NCI-H1694 treated with DMSO at 0.1 percent for 48 hours (cell line): ENCODE measurements at places on chromosomes 7 and 10.

GRCh38 chr10:131649617-131650016 lies 251.2 kb upstream of the PPP2R2D start:
- DNase-seq = no peak

- DNase-seq = peak; percentile 100
These were observed 289.6 kb upstream of the NFE2L3 start for GRCh38 chr7:25862261-25863004.

- no peak for DNase-seq
These were observed 521.6 kb upstream of the SORCS1 start for GRCh38 chr10:107686095-107686494.

DNA sequence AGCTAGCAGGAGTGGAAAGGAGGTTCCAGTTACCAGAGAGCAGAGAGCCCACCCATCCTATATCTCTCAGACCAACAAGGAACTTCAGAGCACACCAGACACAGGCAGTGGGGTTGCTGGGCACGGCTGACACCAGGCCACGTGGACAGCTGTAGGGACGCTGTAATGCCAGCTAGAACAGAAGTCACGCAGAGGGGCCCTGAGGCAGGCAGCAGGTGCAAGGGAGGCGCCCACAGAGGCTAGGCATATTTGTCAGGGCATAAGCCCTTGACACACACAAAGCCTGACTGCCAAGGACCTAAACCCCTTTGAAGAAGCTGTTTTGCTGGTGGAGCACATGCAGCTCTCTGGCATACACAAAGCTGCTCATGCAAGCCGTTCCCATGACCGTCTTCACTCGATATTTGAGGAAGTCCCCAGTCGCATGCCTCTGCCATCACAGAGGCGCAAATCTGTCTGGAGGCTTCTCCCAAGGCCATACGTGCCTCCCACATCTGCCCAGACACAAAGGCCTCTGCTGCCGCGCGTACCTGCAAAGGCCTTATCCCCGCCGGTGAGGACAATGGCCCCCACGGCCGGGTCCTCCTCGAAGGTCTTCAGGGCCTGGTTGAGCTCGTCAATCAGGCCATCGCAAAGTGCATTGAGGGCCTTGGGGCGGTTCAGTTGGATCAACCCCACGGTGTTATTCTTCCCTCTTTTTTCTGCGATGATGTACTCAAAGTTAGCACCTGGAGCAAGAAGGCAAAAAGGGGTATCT lies 2.9 kb downstream of the ECHS1 start:
- no peak for DNase-seq

- DNase-seq = no peak
These were observed 106.1 kb downstream of the PPP1R3A start for GRCh38 chr7:113812591-113813255.

GRCh38 chr10:14040787-14041631 lies 289.7 kb downstream of the FRMD4A start:
- no peak for DNase-seq

- no peak for DNase-seq
These were observed at the start of gene KEL for GRCh38 chr7:142961973-142962926. TSS of gene KEL (minus strand) at chr7:142962363. CDS start at chr7:142962206, 157 bp downstream.

- DNase-seq = no peak
These were observed 21.7 kb downstream of the HIBADH start for GRCh38 chr7:27640884-27641574.

DNA sequence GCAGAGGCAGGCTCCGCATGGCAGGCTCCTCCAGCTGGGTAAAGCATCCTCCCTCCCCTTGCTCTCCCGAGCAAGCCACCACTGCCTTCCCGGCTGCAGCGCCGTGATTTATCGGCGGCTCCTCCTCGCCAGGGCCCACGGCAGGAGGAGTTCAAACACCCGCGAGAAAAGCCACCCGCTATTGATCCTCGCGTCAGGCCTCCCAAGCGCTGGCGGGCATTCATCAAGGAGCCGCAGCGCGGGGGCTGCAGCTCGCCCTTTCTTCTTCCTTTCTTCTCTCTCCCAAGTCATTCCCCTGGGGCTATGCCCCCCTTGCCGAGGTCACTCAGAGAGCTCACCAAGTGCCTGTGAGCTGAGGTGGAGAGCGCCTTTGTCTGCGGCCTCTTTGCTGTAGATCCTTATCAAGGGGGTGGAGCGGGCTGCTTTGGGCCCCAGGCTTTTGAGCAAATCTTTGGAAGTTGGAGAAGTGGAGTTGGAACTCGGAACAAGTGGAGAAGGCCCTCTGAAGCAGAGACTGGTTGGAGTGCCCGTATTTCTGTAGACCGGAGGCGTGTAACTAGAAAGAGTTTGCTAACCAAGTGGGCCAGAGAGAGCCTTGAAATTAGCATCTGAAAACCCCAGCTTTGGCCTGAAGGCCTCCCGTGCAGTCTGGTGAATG lies 107.2 kb upstream of the PPIF start:
- DNase-seq = no peak

DNA sequence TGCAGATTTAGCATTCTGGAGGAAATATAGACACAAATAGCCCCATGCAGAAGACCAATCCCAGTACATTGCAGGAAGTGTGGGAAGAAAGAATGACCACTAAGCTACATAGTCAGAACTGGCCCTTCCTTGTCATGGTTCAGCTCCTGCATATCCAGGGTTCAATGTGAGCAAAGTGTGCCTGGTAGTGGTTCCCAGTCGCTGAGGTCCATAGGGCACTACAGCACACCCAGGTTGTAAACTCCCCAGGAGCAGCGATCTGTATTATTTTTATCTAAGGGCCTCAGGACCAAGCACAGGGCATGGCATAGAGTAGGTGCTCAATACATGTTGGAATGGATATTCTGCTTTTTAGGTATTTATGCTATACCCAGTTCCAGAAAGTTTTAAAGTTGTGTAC lies 114.4 kb downstream of the RTKN2 start:
- no peak for DNase-seq

GRCh38 chr7:76142861-76143260 lies 58.8 kb upstream of the SRRM3 start:
- DNase-seq = no peak

DNA sequence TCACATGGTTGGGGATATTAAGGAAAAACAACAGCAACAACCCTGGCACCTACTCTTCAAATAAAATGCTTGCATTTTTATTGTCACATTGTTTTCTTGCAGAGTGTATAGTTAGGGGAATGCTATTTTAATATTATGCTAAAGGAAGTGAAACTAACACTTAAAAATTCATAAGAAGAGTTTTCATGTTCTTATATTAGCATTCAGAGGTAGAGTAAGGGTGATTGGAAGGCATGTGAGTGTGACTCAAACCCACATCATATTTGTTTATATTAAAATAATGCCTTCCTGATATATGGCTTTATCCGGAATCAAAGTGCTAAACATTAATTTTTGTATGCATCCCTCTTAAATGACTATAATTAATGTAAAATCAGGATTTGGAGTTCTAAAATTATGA lies 59.8 kb upstream of the TES start:
- no peak for DNase-seq

DNA sequence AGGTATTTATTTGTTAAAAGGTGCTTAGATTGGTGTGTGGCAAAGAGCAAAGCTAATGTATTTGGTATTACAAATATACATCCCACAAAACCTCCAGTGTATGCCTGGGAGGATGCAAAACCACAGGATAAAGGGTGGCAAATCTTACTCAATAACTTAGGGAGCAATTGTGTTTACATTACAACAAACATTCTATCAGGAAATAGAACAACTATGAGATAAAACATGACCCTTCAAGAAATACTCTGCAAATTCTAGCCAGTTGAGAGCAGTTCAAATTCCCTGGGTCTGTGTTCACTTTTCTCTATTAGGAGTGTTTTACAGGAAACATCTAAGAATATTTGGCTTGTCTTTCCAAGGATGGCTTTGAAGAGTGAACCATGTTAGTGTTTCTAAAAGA lies 64.9 kb downstream of the CUL1 start:
- no peak for DNase-seq

- DNase-seq = no peak
These were observed 53.7 kb downstream of the LRRC17 start for GRCh38 chr7:102966465-102966864.

DNA sequence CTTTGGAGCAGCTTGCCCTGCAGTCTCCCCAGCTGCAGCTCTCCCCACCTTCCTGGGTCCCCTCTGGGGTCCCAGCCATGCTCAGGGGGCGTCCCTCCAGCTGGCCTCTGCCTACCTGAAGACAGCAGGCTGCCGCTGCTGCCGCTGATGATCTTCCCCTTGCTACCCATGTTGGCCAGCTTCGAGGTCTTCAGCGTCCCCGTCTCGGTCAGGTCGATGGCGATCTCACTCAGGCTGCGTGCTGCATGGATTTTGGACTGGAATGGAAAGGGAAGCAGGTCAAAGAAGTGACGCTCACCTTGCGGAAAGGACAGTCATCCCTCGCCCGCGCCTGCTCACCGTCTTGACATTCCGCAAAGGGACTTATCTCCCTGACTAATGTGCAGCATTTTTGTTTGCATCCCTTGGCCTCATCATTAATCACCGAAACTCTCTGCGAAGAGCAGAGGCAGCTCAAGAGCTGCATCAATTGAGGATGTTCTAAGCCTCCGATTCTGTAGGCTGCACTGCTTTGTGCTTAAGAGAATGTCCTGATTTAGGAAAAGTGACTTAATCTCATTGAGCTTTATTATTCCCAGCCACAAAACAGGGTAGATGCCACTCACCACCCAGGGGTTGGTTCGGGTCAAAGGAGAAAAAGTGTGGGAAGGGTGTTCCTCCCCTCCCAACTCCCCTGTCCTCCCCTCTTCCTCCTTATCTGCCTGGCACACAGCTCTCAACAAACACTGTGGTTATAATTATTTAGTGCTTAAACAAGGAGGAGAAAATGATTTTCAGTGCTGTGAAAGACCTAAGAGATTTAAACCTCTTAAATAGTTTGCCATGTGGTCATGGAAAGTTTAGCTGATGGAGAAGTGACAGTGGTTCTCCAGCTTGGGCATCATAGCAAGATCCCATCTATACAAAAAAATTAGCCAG lies 107.3 kb downstream of the PRPF18 start:
- DNase-seq = no peak

DNA sequence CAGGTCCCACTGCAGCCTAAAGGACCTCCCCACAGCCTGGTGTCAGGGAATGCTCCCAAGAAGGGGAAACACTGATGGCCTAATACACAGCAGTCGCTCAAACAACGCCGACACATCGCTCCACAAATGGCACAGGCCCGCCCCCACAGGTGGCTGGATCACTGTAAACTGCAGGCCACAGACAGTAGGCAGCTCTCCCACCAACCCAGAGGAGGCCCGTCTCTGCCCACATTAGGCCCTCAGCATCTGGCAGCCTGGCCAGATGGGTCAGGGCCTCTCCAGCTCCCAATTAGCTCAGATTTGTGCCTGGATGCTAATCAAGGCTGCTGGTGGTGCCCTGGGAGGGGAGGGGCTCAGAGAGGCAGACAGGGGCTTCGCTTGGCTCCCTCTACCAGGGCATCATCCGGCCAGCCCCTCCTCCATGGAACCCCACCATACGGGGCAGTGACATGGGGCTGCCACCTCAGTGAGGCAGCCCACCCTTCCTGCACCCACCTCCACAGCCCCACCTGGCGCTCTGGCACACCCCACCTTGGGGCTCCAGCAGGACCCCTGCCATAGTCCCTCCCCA lies 42.7 kb downstream of the CAMK2B start:
- peak; percentile 73 for DNase-seq

GRCh38 chr7:127393368-127394058 lies 1.0 kb upstream of the ZNF800 start:
- peak; percentile 57 for DNase-seq

- DNase-seq = no peak
These were observed 422.8 kb downstream of the EXOC4 start for GRCh38 chr7:133675510-133676218.

DNA sequence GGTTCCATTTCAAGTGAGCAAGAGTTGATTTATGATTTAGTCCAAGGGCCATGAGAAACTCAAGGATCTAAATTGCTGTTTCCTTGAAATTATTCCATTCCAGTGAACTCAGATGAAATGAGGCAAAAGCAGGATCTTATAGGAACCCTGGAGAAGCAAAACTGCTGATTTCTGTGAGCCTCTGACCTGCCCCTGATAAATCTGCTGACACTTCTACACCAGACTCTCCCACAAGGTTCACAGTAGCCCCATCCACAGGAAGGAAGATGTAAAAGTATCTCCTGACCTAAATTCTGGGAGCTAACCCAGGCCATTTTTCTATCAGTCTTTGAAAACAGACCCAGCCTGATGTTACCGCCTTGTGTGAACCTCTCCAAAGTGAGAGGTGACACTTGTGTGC lies 987.6 kb upstream of the AUTS2 start:
- DNase-seq = no peak

DNA sequence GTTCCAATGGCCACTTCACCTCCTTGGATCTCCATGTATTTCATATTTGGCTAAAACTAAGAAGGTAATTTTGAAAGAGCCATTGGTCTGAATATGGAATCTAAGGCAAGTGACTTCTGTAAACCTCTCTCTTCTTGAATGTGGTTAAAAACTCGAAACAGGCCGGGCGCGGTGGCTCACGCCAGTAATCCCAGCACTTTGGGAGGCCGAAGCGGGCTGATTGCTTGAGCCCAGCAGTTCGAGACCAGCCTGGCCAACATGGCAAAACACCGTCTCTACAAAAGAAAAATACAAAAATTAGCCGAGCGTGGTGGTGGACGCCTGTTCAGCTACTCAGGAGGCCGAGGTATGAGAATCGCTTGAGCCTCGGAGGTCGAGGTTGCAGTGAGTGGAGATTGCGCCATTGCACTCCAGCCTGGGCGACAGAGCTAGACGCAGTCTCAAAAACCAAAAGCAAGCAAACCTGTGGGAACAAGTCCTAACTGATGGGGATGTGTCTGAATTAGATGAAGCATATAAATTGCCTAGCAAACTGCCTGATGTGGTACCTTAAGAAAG lies 2.2 kb downstream of the LANCL2 start:
- no peak for DNase-seq

GRCh38 chr7:105015390-105015965 lies 1.5 kb downstream of the KMT2E start:
- DNase-seq = peak; percentile 46

- peak; percentile 63 for DNase-seq
These were observed 69.5 kb downstream of the NPSR1 start for GRCh38 chr7:34727464-34727995.

GRCh38 chr10:29482591-29483431 lies 152.0 kb downstream of the SVIL start:
- DNase-seq = peak; percentile 6

GRCh38 chr7:123528265-123528664 lies 6.1 kb downstream of the IQUB start:
- no peak for DNase-seq

DNA sequence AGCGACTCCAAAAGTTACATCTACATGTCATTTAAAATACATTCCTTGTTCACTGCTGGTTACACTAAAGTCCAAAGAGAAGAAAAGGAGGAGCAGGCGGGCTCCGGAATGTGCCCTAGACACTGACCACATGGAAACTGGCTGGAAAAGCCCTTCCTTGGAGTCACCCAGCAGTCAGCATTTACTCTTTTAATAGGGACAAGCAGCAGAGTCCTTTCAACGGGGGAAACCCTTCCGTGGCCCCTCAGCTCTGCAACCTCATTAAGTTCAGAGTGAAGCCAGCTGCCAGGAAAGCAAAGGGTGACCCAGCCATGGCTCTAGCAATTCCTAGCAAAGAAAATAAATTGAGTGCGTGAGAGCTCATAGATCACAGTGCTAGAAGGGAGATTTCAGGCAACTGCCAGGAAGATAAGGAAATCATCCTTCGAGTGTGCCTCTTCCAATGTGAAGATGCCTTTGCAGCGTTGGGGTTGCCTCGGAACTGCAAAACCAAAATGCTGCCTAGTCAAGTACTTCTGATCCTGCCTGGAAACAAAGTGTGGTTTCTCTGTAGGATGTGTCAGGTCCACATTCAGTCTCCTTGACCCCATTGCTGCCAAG lies 101.6 kb downstream of the SORBS1 start:
- DNase-seq = no peak

- no peak for DNase-seq
These were observed 88.4 kb downstream of the KIAA1549 start for GRCh38 chr7:138892812-138893211.
